ENCODE measurements at places on chromosomes 6 and 20.
A peak's percentile ranks its signal among the peaks of the same experiment; 100 is the strongest.

DNA sequence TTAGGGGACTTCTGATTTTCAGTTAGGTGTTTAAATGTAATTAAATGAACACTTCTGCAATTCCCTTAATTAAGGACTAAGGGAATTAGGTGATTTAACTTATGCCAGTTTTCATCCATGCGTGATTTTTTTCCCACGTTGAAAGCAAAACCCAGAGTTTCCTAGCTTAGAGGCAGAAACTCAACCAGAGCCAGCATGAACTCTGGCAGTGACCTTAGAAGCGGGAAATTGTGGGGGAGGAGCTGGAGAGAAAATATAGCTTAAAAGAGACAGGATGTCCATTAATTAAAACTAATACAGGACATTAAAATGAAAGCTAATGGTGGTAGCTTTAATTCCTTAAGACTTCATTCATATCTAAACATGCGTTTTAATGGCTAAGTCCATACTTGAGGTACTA lies 41.6 kb downstream of the IYD start:
- DNase-seq, result no peak

GRCh38 chr6:14074476-14075094 lies 43.0 kb upstream of the CD83 start:
- no peak for DNase-seq

DNA sequence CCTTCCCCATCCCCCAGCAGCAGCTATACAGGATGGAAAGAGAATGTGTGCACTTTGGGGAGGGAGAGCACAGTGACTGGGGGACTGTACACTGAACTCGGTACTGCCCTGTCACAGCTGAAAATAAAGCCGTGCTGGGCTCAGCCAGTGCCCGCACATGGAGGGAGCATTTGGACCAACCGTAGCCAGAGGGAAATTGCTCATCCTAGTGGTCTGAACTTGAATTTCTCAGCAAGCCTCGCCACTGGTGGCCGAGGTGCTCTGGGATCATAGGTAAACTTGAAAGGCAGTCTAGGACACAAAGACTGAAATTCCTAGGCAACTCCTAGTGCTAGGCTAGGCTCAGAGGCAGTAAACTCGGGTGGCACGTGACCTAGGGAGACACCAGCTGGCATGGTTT lies 61.0 kb downstream of the DZANK1 start:
- no peak for DNase-seq

DNA sequence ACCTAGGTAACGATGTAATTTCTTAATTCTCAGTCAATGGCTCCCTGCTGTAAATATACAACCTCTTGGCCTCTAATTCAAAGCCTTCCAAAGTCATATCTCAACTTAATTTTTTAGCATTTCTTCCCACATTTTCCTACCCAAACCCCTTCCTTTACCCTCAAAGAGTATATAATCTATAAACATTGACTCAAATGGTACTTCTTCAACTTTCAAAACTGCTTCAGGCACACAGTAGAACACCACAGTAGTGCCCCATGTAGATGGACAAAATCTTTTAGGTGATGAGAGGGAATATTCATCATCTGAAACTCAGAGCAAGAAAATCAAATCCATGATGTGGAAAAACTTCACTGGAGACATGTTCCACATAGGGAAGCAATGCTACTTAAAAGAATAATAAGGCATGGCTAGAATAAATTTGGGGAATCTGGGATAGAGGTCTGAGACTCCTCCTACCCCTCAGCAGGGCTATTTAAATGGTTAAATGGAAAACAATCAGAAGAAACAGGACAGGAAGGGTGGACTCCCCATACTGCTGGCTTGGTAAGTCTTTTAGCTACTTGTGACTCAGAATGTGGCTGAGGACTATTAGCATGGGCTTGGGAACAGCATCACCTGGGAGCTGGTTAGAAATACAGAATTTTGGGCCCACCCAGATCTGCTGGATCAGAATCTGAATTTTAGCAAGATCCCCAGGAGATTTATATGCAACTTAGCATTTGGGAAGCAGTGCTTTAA lies 6.4 kb downstream of the SLC22A2 start:
- no peak for DNase-seq

DNA sequence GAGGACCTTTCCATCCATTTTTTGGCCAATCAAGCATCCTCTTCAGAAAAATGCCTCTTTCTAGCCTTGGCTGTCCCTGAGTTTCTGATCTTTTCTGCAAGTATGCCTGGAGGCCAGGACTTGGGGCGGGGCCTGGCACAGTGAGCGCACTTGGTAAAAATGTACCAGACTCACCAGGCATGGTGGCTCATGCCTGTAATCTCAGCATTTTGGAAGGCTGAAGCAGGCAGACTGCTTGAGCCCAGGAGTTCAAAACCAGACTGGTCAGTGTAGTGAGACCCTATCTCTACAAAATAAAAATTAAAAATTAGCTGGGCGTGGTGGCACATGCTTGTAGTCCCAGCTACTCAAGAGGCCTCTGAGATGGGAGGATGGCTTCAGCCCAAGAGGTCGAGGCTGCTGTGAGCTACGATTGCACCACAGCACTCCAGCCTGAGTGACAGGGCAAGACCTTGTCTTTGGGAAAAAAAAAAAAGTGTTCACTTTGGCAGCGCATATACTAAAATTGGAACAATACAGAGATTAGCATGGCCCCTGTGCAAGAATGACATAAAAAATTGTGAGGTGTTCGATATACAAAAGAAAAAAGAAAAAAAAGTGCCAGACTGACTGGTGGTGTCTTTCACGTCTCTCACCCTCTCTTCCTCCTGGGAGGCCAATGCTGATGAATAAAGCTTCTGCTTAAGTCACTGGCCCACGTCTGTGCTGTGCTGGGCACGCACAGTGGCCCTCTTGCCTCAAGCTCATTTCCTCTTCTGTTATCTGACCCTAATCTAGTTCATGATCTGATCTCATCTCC lies 18.1 kb upstream of the SLC9A8 start:
- no peak for DNase-seq

- no peak for DNase-seq
Observed at GRCh38 chr6:131688286-131688685, 12.9 kb downstream of the OR2A4 start.

DNA sequence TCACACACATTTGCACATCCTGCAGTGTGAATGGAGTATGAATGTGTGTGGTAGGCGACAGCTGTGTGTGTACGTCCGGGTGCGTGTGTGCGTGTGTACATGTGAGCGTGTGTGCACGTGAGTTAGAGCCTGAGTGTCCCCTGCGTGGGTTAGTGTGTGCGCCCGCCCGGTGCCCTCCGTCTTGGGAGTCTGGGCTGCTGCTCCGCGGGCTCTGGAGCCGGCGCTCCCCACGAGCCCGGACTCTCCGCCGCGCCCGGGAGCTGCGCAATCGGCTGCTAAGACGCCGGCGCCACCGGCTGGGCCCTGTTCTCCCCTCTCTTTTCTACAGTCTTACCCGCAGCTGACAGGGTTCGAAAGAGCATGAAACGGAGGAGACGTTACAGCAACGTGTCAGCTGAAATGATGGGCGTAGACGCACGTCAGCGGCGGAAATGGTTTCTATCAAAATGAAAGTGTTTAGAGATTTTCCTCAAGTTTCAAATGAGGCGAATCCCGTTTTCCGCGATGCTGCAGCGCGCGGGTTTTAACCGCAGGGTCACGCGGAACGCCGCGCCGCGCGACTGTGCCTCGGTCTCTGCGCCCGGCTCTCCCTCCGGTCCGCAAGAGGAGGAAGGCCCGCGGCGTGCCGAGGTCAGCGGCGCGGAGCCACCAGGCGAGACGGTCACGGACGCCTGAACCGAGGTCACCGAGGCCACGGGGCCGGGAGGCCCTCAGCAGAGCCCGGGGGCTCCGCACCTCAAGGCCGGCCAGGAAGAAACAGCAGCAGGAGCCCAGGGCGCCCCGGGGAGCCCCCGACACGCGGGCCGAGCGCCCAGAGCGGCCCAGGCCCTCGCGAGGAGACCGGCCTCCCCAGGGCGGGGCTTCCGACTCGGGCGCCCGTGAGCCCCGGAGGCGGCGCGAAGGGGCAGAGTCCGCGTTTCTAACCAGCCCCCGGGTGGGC lies 95.3 kb upstream of the BHLHE23 start:
- peak; percentile 79 for DNase-seq
